ENCODE measurements at places on chromosomes 4 and X.

DNA sequence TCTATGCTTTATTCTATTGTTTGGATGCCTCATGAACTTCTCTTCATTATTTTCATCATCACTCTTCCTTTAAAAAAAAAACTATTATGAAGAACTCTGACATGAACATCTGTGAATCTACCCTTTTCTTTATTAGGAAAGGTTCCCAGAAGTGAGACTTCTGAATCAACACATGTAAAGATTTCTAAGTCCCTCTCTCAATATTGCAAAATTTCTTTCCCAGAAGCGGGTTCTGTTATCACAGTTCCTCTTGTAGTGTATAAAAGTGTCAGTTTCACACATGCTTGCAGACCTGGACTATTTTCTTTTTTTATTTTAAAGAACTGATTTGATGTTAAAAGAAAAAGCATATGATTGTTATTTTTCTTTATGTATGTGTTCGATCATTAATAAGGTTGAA lies 330.8 kb upstream of the KLF3 start:
- DNase-seq, result no peak

GRCh38 chr4:132269303-132269990 lies 879.6 kb upstream of the PCDH10 start:
- DNase-seq, result no peak

- DNase-seq, result no peak
Observed at GRCh38 chr4:103085555-103086196, 9.1 kb upstream of the SLC9B2 start.

GRCh38 chr4:123876671-123877101 lies 480.1 kb downstream of the SPRY1 start:
- DNase-seq, result no peak

DNA sequence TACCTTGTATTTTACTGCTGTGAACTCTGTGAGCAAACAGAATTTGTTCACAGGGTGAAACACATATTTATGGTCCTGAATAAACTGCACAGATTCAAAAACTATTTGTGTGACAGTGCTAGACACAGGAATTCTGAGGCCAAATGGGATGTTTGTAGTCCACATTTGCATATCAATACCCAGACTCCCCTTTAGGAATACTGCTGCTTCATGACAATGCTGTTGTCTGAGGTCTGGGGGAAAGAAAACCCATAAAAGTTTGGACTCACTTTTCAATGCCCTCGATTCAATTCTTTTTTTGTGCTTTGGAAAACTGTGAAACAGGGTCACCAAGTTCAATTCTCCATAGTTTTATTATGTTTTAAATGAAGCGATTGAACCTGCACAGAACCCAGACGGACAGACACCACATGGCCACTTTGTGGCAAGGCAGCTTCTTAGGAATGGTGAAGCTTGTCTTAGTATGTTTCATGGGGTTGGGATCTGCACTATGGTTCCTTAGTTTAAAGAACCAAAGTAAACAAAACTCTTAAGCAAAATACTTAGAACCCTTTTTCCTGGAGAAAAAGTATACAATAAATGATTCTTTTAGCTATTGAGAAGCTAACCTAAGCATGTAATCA lies 92.3 kb upstream of the MAD2L1 start:
- no peak for DNase-seq

GRCh38 chrX:151183233-151183753 lies 6.9 kb downstream of the GPR50 start:
- DNase-seq, result no peak

Measured in stimulated activated CD8-positive, alpha-beta memory T cell treated with anti-CD3 and anti-CD28 coated beads, Interleukin-4, amount 100 ng/mL, for 24 hours (primary cell).